ENCODE measurements at places on chromosomes 7 and 10.

- no peak for DNase-seq
Observed at GRCh38 chr10:92479547-92479946, 94.3 kb downstream of the IDE start.

- no peak for DNase-seq
Observed at GRCh38 chr7:124349443-124349842, 316.6 kb upstream of the TMEM229A start.

DNA sequence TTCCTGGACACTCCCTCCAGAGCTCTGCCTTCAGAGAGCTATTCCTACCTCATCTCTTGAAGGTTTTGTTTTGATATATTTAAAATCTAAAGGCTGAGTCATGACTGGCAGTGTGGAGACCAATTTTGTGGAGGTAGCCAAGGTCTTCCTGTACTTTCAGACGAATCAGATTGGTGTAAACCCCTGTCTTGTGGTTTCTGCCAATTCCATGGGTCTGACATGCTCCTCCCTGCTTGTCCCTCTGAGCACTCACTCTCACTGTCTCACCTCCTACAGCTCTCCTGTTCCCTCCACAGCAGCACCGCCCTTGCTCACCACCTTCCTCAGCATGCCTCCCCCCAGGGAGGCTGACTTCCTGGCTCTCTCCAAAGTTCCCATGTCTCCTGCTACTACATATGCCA is 179.8 kb downstream of the NPSR1 start:
- no peak for DNase-seq

DNA sequence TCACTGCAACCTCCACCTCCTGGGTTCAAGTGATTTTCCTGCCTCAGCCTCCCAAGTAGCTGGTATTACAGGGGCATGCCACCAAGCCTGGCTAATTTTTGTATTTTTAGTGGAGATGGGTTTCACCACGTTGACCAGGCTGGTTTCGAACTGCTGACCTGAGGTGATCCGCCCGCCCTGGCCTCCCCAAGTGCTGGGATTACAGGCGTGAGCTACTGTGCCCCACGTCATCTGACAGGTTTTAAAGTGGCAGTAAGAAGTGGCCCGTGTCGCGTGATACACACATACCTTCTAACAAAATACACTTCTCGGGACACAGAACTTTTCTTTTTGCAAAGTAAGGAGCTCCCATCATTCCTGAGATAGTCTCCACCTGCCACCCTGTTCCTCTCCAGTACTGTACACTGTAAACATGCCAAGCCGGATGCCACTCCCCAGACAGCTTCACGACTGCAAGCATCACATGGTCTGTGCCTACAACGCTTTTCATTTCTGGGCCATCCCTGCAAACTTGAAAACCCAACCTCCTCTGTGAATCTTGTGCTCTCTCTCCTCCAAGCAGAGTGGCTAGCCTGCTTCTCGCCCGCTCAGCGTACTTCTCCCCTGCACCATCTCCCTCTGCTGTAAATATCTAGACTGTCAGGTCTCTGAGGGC is 256.3 kb upstream of the KLF14 start:
- DNase-seq: no peak

DNA sequence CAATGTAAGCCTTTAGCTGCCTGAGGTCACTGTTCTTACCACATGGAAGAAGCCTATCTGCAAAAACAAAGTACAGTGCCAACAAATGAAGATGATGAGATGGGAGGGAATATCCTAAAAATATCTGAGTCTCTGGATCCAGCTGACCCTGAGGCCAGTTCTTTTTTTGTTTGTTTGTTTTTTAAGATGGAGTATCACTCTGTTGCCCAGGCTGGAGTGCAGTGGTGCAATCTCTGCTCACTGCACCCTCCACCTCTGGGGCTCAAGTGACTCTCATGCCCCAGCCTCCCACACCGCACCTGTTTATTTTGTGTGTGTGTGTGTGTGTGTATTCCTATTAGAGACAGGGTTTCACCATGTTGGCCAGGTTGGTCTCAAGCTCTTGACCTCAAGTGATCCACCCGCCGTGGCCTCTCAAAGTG is 44.9 kb downstream of the HYCC1 start:
- no peak for DNase-seq

DNA sequence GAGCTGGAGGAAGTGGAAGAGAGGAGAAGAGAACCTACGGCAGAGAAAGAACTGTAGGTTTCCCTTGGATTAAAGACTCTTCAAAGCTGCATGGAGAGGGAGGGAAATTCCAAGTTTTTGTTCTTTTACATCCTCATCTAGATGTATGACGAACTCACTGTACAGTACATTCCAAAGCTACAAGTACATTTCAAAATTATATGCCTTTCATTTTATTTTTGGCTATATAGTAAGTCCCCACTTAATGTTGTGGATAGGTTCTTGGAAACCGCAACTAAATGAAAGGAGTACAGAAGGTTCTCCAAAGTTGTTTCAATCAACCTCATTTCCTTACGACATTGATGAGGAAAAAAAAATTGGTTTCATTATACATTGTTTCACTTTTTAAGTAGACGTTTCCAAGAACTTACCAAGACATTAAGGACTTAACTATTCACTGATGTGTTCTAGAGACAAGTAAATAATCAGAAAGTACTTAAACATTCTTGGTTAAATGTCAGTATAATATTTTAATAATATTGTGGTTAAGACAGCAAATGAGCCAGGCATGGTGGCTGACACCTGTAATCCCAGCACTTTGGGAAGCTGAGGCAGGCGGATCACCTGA is 16.1 kb upstream of the JMJD1C start:
- DNase-seq: no peak

- DNase-seq: no peak
Observed at GRCh38 chr10:24872049-24872789, 80.2 kb downstream of the PRTFDC1 start.

DNA sequence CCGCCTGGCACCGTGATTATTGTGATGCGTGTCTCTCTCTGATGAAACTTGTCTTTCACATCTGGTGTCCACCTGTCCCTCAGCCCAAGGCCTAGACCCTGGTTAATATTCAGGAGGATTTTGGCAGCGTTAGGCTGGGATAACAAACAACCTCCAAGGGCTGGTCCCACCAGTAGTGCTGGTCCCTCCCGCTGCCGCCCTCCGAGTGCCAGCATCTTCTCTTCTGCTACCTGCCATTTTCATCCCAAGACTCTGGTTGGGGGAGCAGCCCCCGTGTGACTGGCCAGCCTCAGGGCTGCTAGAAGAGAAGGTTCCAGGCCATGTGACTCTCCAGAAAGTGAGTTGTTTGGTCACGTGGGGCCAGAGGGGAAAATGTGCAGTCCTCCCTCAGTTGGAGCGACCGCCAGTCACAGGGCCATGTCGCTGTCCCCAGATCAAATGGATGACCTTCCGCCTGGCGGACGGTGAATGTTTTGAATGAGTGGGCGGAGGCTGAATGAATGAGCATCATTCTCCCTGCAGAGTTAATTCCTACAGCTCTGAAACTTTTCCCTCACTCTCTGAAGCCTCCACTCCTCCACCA is 479.9 kb upstream of the FOXK1 start:
- no peak for DNase-seq

- no peak for DNase-seq
Observed at GRCh38 chr7:33517191-33517590, 387.8 kb downstream of the BBS9 start.

DNA sequence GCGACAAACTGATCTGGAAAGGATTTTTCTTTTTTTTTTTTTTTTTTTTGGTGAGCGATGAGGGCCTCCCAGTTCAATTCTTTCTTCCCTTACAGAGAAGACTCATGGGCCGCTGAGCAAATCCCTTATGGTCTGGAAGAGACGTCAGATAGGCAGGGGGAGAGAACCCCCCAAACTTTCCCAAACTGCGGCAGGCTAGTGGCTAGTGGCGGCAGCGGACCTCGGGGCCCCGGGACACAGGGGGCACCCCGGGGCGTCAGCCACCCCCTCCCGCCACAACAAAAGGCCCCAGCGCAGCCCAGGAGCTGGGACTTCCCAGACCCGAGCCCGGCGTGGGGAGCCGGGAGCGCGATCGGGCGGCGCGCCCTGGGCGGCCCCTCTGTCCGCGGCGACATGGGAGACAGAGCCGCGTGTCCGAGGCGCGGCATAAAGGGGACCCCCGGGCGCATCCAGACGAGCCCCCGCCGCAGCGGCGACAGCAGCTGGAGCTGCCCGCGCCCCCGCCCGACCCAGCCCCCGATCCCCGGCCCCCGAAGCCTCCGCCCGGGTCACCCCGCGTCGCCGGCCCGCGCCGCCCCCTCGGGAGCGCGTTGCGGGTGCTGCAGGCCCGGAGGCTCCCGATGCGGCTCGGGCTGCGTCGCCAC is 755 bp downstream of the FAM171A1 start:
- peak; percentile 23 for DNase-seq

DNA sequence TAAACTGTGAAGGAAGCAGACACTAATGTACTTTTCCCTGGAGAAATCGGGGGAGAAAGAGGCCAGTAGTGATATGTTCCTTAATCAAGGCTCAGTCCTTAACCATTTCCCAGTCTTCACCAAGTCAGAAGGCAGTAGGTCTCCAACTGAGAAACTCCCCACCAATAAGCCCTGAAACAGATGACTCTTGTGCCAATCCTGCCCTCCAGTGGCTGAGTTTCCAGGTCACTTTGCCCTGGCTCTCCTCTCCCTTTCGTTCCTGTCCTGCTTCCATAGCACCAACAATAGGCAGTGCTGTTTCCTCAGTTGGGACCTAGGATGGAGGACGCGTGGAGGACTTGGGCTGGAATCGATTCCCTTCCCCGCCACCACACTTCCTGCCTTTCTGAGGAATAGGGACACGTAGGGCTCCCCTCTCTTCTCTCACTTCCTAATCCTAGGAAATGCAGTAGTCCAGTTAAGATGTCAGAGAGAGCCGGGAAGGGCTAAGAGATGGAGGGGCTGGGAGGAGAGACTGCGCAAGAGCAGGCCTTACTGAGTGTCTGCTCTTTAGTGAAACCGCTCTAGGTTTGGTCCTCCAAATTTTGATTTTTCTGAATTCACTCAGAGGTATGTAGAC is 23.4 kb downstream of the ATOH7 start:
- DNase-seq: peak; percentile 50

- DNase-seq: no peak
Observed at GRCh38 chr7:72925546-72926120, 738 bp downstream of the POM121 start.

GRCh38 chr10:5018134-5018533 is 14.5 kb upstream of the AKR1C2 start:
- DNase-seq: no peak

DNA sequence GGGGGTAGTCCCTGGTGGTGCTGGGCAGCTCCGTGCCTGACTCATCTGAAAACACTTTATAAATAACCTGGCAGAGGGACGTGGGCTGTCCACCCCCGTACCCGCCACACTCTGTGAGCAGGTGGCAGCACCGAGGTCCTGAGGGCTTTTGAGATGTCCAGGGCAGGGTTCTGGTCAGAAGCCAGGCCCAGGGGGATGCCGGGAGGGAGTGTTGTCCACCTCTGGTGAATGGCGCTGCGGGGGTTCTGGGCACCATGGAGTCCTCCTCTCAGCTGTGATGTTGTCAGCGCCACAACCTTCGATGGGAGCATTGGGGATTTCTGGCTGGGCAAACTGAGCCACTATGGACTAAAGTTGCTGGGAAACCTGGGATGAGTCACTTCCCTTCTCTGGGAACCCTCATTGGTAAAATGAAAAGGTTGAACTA is 27.4 kb upstream of the GOLGA7B start:
- no peak for DNase-seq

- DNase-seq: no peak
Observed at GRCh38 chr10:75470901-75471300, 39.5 kb downstream of the LRMDA start.

DNA sequence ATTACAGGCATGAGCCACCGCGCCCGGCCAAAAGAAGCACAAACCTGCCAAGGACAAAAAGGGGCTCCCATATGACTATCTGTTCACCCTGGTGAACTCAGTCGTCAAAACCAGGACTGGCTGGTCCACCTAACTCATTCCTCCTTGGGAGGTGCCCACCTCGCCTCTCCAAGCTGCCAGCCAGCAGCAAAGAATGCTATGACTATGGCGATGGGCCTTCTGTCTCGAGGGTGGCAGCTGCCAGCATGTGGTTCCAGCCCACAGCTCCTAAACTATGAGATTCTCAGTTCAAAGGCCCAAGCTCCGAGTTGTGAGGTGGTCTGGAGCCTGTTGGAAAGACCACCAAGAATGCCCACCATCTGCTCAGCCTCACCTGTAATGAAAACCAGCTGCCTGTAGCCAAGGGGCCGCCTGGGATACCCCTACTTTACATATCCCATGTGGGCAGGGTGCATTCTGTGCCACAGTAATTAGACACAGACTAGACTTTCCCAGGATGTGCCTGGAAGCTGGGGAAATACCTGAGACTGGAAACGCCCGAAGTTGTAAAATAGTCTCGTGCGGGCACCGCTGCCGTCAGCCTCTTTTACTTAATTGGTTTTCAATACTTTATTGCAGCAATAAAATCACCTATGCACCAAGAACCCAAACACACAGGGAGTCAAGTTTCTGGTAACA is 71.1 kb downstream of the ZRANB1 start:
- DNase-seq: no peak
